ENCODE measurements at places on chromosomes 3 and 15. TPM values are rescaled to one million over a fixed set of nuclear protein-coding genes. Genes with fewer than 3 reads are reported as not detected.

TCTA gene
- 15.5 TPM for total RNA-seq

NUP210 gene
- total RNA-seq = 58.5 TPM

SEMA6D gene
- total RNA-seq = 0.67 TPM

AADAC gene
- total RNA-seq = 0.57 TPM

SCN5A gene
- total RNA-seq = 0.30 TPM

OPA1 gene
- total RNA-seq = 74.6 TPM

TRIM42 gene
- total RNA-seq = not detected

NR2E3 gene
- total RNA-seq = not detected

All from Caco-2 (cell line).